Fibroblast of the conjunctiva (primary cell): ENCODE measurements at places on chromosomes 11 and 22.

DNA sequence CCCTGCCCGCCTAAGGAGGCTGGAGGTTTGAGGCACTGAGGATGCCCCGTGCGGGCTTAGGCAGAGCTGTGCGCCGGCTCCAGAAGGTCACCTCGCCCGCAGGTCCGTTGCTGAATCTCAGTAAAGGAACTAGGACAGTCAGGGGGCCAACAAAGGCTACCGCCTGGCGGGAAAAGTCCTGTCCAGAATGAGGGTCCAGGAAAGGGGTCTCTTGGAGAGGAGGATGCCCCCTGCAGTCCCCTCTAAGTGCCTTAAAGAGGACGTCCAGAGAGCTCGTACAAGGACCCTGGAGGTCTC, 548 bp downstream of the PVALB start:
- no peak for DNase-seq

GRCh38 chr22:33771136-33771535, 149.1 kb downstream of the LARGE1 start:
- DNase-seq: no peak

DNA sequence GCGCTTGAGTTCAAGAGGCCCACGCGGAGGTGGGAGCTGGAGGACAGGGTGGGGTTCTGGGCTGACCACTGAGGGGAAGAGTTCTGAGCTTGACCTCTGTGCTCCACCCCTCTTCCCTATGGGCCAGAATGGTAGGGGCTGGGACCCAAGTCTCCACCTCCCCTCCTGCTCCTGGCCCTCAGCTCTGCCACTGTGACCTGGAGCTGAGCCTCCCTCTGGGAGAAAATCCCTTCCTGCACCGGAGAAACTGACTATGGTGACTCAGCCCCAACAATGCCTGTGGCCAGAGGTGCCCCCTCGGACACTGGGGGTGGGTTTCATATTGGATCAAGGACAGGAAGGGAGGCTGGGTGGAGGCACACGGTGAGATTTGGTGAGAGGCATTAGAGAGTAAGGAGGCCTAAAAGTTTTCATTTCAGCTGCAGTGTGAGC, 23.0 kb downstream of the RELT start:
- DNase-seq: no peak

DNA sequence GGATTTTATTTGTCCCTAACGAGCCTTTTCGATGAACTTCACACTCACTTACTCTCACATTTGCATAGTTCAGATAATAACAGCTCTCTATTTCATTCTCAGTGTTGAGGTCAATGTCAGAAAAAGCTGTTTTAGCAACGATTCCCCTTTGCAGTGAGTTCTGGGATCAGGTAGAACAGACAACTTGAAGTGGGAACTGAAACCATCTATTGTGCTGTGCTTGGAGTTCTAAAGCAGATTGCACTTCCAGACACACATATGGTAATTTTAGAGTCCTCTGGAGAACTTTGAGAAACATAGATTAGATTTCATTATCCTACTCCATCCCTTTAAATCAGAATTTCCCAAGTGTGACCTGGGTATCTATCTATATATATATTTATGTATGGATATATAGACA, 124.6 kb upstream of the BLID start:
- DNase-seq: no peak

GRCh38 chr11:126354631-126355323, 709 bp upstream of the ST3GAL4 start:
- no peak for DNase-seq

DNA sequence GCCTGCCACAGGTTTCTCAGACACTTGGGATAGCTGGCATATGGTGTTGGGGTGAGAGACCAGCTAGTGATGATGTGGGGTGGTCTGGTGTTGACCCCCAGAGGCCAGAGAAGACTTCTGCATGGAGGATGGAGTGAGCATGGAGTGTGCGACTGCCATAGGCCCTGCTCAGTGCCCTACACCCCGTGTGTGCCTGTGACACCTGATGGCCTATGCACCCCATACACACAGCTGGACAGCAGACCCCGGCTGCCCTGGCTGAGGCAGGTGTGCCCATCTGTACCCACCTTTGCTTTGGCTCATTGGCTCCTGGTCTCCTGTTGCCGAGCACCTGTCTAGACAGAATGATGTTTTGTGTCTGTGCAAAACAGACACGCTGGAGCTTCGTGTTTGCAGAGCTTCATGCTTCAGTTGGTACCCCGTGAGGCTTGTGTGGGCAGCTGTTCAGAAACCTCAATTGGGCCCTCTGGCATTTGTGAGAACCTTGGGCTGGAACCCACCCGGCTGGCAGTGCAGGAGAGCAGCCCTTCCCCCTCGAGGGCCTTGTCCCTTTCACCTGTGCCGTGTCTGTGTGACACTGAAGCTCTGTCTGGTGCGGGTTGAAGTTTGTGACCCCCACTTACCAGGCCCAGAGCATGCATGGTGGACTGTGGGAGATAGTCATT, 27.6 kb downstream of the BCR start:
- no peak for DNase-seq

GRCh38 chr22:47189056-47189916, 426.8 kb downstream of the TBC1D22A start:
- no peak for DNase-seq

DNA sequence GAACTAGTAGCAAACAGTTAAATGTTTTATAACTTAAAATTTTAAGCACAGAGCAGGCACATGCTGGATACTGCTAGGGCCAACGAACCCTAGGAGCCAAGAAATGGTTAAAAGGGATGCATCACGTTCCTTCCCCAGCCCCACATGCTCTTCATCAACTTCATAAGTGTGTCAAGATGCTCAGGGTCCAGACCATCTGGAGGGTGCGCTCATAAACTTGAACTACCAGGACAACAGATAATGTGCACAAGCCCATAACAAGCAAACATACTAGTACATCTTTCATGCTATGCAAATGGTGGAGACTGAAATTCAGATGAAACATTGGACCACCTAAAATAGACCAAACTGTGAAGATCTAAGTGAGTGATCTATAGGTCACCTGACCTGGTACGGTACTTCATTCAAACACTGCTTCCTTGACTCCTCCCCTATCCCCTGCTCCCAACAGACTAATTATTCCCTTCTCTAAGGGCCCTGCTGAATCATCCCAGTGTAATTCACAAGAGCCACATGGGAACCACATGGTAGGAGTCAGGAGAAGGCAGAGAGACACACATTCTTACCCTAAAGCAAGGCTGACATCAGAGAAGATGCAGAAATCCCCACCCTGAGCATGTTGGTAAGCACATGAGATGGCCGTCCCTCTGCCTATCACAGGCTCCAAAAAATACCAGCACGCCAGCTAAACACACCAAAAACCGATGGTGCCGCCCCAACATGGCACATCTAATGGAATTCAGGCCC, 83.9 kb downstream of the ETS1 start:
- DNase-seq: peak; percentile 79

DNA sequence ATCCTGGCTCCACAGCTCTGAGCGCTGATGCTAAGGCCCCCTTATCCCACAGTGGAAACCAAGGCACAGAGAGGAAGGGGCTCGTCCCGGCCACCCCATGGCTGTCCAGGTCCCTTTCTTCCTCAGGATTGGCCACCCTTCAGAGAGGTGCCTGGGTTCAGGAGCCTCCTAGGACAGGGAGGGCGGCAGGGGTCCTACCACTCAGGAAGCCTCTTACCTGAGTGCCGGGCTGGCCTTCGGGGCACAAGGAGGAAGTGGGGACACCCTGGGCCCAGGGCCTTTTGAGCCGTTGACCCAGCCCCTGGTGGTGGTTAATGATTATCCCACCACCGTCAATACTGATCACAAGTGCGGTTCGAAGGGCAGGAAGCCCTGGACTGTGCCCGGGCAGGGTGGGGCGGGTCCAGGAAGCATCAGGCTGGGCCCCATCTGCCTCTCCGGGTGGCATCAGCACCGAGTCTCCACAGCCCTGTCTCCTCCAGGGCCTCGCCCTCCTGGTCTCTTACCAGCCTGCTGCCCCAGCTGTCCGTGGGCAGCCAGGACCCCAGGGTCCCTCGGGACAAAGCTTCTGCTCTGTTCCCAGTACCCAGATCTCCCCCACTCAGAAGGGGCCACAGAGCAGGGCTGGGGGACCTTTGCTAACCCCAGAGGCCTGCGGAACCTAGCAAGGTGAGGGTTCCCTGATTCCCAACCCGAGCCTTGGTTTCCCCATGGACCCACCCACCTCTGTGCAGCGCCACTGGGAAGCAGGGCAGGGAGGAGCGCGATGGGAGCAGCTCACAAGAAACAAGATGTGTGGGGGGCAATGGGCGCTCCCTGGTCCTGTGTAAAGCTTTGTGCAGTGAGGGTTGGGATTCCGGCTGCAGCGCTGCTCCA, 15.0 kb upstream of the EHD1 start:
- no peak for DNase-seq

GRCh38 chr11:16804104-16804947, 65.9 kb downstream of the C11orf58 start:
- peak; percentile 87 for DNase-seq

DNA sequence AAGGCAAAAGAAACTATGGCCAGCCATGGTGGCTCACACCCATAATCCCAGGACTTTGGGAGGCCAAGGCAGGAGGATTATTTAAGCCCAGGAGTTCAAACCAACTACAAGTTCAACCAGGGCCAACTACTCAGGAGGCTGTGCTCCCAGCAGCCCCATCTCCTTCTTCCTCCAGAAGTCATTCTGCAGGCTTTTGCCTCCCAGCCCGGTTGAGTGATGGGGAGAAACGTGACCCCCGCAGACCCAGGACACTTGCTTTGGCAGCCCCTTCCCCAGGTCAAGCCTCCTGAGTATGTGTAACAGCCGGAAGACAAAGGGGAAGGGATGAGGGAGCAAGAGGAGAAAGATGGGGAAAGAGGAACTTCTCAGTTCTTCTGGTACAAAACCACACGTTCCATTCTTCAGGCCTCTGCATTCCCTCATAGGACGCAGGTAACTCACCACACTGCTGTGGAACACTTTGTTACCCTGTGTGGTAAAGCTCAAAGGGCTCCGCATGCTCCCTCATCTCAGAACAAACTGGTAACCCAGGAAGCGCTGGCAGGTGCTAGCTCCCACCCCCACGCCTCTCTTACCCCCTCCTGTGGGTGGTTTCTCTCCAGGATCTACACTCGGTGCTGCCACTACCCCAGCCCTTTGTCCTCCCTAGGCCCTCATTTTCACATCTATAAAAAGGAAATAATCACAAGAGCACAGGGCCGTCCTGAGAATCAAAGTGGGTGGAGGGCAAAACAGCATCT, 4.0 kb downstream of the SULT4A1 start:
- no peak for DNase-seq

DNA sequence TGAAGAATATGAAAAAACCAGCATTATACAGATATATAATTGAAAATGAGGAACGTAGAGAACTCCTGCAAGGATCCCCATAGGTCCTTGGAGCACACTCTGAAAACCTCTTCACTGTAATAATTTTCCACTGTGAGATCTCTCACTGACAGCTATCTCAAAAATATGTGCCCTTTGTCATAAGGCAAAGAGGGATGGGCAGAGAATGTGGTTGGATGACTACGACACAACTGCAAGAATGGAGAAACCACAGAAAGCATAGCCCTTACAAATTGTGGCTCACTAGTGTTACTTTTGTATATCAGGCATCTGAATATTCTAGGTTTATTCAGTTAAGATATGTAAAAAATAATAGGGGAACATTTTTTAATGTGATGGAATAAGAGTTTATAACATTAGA, 7.9 kb upstream of the CTSC start:
- no peak for DNase-seq

DNA sequence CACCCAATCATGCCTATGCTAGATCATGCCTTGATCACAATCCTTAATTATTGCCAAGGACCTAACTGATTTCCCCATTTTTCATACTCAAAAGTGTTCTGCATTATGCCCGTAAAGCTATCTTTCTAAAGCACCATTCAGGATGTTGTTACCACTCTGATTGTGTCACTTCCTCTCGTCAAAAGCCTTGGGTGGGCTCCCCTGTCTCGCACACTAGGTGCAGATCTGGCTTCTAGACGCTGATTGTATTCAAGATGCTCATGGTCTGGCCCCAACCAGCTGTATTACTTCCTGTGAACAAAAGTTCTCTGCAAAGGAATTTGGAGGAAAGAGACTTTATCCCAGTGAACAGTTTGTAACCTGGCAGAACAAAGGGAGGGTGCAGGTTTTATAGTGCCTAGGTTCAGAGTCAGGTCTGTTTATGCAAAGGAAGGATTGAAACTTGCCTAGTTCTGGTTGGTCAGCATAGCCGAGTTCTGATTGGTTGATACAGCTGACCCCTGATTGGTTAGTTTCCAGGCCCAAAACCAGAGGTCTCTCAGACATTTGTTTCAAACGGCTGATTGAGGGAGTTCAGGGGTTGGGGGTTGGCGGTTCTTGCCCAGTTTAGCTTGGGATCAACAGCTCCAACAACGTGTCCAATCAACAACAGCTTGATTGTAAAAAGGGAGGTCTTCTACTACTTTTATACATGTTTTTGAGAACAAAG, 25.4 kb downstream of the ATG13 start:
- no peak for DNase-seq

GRCh38 chr22:43148581-43148980, 2.8 kb upstream of the TSPO start:
- no peak for DNase-seq

GRCh38 chr11:65430406-65431217, 8.0 kb downstream of the NEAT1 start:
- no peak for DNase-seq

DNA sequence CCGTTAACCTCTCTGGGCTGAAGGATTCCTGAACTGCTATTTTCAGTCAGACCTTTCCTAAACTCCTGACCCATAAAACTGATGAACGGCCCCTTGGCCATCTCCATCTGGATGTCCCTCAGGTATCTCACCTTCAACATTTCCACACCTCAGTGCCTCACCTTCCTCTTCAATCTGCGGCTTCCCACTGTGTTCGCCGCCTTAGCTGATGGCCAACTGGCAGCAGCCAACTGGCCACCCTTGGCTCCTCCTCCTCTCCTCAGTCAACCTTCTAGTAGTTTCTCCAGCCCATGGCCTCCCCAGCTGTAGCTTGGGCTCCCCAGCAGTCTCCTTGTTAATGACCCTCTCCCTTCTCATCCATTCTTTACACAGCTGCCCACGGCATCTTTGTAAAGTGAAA, 55.0 kb upstream of the PHOX2A start:
- DNase-seq: no peak

- no peak for DNase-seq
Measured at GRCh38 chr22:40703174-40703573, 23.9 kb downstream of the MCHR1 start.

GRCh38 chr22:26780521-26780920, 123.1 kb downstream of the MIAT start:
- no peak for DNase-seq

GRCh38 chr22:33579448-33580093, 340.7 kb downstream of the LARGE1 start:
- DNase-seq: no peak

GRCh38 chr11:69663326-69663725, 11.8 kb downstream of the LTO1 start:
- no peak for DNase-seq

- no peak for DNase-seq
Measured at GRCh38 chr11:75400146-75400865, 988 bp downstream of the RPS3 start.

DNA sequence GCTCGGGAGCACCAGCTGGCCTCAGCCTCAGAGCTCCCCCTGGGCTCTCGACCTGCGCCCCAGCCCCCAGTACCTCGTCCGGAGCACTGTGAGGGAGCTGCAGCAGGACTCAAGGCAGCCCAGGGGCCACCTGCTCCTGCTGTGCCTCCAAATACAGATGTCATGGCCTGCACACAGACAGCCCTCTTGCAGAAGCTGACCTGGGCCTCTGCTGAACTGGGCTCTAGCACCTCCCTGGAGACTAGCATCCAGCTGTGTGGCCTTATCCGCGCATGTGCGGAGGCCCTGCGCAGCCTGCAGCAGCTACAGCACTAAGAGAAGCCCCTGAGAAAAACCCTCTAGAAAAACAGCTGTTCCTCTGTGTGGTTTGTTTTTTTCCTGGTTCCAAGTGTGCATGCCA, 918 bp upstream of the FAM89B start:
- no peak for DNase-seq

GRCh38 chr11:132898021-132898420, 634.3 kb downstream of the OPCML start:
- DNase-seq: no peak
